ENCODE measurements at places on chromosomes 13 and 19. TPM values are rescaled to one million over a fixed set of nuclear protein-coding genes. Genes with fewer than 3 reads are reported as not detected.

CYP4F8 gene
- polyA plus RNA-seq: not detected

IGFL3 gene
- polyA plus RNA-seq: not detected

UBE2L5 gene
- polyA plus RNA-seq: not detected

WASF3 gene
- not detected for polyA plus RNA-seq

VSIG10L gene
- 1.5 TPM for polyA plus RNA-seq

PSG1 gene
- polyA plus RNA-seq: not detected

LILRA2 gene
- polyA plus RNA-seq: 0.73 TPM

FREM2 gene
- not detected for polyA plus RNA-seq

SPRY2 gene
- polyA plus RNA-seq: not detected

SERP2 gene
- not detected for polyA plus RNA-seq

C2CD4C gene
- polyA plus RNA-seq: not detected

S1PR2 gene
- 0.20 TPM for polyA plus RNA-seq

ZNF675 gene
- 37.3 TPM for polyA plus RNA-seq

MISP gene
- polyA plus RNA-seq: not detected

RAB3A gene
- 1.5 TPM for polyA plus RNA-seq

LIPE gene
- polyA plus RNA-seq: 15.0 TPM
